ENCODE measurements at places on chromosomes 4 and X.

DNA sequence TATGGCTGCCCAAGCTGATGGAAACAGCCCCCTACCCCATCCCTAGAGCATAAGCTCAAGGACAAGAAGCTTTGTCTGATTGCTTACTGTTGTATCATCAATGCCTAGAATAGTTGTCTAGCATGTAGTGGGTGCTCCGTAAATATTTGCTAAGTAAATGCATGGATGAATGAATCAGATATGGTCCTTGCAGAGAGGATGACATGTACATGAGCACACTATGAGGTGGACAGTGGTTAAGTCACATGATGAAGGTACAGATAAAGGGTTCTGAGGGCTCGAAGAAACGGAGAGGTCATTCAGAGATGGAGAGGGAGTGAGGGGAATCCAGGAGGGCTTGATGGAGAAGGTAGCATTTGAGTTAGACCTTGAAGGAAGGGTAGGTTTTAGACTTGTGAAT lies 214.2 kb downstream of the RBMX2 start:
- no peak for DNase-seq

DNA sequence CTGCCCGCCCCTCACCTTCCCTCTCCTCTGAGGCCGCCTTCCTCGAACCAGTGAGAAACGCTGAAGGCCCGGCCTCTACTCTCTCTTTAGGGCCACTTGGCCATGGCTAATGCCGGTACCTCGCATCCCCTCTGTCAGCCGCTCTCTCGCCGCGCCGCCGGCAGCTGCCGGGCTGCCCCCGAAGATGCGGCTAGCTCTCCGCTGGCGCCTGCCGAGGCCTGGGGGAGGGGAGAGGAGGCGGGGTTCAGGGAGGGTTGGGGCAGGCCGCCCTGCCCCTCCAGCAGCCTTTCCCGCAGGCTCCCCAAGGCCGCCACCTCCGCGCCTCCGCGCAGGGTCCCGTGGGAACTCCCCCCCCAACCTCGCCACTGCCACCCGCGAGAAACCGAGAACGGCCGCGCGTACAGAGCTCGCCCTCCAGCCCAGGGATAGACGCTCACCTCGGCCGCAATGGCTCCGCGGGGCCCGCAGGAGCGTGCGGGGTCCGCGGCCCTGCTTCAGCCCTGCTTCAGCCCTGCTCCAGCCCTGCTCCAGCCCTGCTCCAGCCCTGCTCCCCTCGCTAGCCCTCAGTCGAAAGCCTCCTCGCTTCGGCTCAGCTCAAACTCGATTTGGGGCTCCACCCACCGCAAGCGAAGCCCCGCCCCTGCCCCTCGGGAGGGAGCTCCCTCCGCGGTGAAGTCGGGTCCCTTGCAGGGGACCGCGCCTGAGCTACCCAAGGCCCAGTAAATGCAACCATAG lies at the start of gene HUWE1:
TSS of gene HUWE1 (minus strand) at position 569 of the 735 bp plus-strand sequence. CDS start 32,612 bp downstream, outside the sequence.
- DNase-seq = peak; percentile 70

GRCh38 chr4:61485056-61485455 lies 284.9 kb downstream of the ADGRL3 start:
- no peak for DNase-seq

DNA sequence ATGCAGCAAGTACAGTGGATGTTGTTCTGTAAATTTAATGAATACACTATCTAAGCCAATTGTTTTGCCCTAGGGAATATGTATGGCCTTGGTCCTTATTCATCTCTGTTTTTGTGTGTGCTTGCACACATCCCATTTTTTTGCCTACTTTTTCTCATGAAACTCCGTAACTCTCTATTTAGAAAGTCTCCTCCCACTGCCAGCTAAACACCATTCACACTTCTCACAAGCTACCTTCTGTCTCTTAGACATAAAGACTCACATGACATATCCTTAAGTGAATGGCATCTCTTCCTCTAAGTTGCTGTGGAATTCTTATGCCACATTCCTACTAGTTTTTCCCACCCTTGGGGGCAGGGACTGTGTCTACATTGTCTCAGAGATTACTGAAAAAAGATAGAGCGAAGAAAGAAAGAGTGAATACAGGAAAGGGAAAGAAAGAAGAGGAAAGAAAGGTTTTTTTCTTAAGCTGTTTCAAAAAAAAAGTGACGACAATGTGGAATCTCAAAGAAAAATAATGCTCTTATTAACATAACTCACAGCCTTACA lies 117.5 kb downstream of the ATG4A start:
- DNase-seq = no peak

DNA sequence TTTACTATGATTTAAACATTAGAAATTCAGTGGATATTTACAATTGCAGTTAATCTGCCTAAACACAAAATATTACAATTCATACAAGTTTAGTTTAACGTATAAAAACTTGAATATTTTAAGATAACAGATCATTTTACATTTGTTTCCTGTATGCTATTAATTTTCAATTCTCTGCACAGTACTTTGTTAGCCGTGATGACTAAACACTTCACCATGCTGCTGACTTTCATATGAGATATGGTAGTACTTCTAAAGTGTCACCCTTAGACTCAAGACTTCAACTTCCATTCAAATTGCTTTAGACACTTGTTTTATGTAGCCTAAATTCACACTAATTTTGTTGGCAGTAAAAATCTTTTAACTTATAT lies 1646.4 kb upstream of the ADGRL3 start:
- no peak for DNase-seq

- DNase-seq = no peak
Measured at GRCh38 chrX:73850124-73851013, 287.4 kb downstream of the CHIC1 start.

DNA sequence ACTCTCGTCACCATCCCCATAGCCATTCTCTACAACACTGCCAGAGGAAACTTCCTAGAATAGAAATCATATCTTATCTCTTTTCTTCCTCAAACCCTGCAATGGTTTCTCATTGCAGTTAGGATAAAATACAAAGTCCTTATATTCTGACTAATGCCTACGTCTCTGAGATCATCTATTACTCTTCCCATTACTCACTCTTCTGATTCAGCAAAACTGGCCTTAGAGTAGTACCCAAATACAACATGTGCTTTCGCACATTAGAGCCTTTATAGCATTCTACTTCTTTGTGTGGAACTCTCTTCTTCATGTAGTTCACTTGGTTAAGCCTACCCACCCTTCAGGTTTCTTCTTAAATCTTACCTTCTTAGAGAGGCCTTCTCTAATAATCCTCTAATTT lies 28.0 kb downstream of the LHFPL1 start:
- DNase-seq = no peak

DNA sequence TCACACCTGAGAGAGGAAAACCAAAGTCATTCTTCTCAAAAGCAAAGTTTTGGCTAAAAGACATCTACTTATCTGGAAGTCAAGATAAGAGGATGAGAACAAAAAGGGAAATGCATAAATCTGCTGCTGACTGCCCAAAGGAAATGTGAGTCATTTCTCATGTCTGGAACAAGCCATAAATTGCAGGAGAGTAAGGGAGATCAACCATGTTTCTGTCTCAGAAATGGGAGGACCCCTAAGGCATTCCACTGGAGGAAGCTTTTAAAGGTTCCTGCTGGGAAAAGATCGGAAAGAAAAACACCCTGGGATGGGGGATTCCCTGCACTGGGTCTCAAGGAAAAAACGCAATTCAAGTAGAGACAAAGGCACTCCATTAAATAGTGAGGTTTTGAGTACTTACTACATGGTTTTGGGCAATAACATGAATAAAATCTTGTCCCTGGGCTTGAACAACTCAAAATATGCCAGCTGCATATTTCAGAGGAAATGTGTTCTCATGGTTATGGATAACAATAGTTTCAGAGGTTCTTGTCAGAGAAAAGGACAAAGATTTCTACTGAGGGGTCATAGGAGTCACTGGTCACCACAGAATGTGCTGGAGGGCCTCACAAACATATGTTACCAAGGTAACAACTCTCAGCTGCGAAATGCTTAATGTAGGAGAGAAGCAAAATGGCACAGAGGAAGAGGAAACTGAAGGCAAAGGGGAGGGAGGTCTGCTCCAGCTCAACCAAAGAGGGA lies 19.3 kb downstream of the GPR143 start:
- no peak for DNase-seq

DNA sequence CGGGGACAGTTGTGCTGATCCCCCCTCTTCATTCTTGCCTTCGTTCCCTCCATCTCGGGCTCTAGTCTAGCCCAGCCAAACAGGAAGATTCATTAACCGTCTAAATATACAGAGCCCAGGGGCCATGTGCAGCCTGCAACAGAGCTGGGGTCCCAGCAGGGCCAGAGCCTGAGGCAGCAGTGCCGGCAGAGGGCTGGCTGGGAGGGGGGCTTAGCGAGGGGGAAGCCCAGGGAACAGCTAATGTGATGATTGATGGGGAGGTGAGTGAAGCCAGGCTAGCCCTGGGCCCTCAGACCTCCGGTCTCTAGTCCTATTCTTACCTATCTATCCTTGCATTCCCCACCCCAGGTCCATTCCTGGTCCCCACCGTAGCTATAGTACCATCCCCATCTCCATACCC lies 22.3 kb downstream of the EFNB1 start:
- no peak for DNase-seq

DNA sequence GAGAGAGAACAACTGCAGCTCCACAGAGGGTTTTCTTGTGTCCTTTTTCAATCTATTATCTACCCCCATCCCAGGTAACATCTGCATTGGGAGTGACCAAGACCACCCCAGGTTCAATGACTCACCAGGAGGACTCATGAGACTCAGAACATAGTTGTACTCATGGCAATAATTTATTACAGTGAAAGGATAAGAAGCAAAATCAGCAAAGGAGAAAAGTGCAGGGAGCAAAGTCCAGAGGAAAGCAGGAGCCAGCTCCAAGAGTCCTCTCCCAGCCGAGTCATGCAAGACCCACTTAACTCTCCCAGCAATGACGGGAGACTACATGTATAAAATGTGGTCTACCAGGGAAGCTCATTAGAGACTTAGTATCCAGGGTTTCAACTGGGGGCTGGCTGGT lies 129.5 kb upstream of the RBPJ start:
- DNase-seq = no peak

GRCh38 chrX:39652336-39652735 lies 445.4 kb downstream of the BCOR start:
- no peak for DNase-seq

DNA sequence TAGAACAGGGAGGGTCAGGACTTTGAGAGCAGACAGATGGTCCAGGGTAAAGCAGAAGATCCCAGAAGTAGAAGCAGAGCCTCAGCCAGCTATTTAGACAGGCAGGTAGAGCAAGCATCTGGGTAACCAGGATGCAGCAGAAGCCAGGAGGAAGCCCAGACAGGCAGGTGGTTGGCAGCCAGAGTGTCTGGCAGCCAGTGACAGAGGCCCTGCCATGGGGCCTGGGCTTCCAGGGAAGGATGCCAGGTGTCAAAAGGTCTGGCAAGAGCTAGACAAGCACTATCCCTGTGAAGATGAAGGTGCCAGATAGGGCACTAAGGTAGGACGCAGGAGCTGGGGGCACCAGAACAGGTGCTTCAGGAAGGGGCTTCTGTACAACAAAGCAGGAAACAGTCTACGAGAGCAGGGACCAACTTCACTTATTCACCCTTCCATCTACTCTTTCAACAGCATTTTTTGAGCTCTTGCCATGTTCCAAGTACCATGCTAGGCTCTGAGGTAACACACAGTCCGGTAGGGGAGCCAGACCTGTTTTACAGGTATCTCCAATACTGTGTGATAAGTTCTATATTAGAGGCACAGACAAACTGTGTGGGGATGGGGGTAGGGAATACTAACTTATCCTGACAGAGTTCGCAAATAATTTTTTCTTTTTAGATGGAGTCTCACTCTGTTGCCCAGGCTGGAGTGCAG lies 38.1 kb upstream of the GJB1 start:
- DNase-seq = no peak

DNA sequence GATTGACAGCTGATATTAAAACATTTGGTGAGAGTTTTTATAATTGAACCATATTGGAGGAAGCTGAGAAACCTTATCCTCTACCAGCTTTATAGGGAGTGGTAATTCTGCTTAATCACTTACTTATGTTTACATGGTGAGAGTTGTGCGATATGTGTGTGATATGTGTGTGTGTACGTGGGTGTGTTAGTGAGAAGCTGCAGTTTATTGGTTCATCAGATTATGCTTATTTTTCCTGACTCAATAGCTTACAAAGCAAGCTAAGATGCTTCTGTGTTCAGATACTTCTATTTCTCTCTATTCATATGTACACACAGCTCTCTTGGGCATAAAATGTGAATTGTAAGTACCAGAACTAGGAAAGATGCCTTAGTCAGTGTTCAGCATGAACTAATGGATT lies 343.7 kb downstream of the GRIA2 start:
- no peak for DNase-seq

DNA sequence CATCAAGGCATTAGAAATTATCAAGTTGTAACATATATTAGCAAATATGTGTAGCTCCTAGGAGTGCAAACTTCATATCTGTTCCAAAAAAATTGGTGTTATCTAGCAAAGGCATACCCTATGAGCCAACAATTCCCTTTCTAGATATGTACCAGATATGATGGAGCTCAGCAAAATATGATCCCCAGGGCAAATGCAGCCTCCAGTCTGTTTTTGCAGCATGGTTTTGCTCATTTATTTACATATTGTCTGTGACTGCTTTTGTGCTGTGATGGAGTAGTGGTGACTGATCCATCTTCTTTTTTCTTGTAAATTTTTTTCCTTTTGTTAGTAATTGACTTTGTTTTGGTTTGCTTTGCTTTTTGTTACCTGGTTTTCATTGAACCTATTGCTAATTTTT lies 41.0 kb downstream of the CEP135 start:
- DNase-seq = no peak

DNA sequence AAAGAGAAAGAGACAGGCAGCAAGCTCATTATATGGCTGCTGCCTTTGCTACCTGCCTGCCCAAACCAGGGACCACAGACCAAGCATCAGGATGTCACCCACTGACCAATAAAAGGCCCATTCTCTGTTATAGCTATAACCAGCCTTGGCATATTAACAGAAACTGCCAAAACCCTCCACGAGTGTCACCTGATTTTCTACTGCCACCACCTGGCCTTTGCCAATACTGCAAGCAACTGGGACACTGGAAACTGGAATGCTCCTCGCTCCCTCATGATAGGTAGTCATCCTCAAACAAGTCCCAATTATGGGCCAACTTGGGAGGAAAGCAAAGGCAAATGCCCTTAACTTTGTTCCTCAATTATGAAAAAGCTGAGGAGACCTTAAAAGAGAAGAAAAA lies 76.0 kb downstream of the SPIN4 start:
- DNase-seq = peak; percentile 7

DNA sequence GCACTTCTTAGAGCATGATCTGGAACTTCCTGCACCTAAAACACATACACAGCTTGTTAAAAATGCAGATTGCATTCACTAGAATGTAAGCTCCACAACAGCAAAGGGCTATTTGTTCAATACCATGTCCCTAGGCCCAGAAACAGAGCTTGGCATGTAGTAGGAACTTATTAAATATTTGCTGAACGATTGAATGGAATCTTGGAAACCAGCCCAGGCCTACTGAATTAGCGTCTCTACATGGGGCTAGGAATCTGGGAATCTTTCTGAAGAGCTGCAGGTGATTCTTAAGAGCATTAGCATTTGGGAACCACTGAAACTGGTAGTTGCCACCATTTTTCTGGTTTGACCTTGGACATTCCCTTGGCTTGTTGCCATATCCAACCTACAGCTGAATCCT lies 234.1 kb downstream of the STIM2 start:
- no peak for DNase-seq

DNA sequence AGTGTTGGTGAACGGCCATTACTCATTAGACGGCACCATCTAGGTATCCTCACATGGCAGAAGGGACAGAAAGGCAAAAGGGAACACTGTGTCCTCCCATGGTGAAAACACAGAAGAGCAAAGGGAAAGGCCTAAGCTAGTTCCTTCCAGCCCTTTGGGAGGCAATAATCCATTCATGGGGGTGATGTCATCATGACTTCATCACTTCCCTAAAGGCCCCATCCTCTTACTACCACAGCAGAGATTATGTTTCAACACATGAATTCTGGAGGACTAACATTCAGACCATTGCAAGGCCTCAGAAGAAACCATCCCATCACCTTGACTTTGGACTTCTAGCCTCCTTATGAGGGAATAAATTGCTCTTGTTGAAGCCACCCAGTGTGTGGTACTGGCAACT lies 238.2 kb downstream of the MGST2 start:
- no peak for DNase-seq
